ENCODE measurements at places on chromosomes 2 and 18. TPM values are rescaled to one million over a fixed set of nuclear protein-coding genes. Genes with fewer than 3 reads are reported as not detected.

The SP140 gene
- total RNA-seq: 2.2 TPM

- H3K4me3 ChIP-seq: no peak overlapping the region
- no peak for DNase-seq
- no peaks in the 10 kb centered on the region for H3K4me1 ChIP-seq
- no peaks in the 10 kb centered on the region for H3K27me3 ChIP-seq
- no peaks in the 10 kb centered on the region for H3K36me3 ChIP-seq
Observed at GRCh38 chr18:43751203-43751602, 473.9 kb upstream of the SYT4 start.

- H3K27ac ChIP-seq: no peak overlapping the region
- H3K4me3 ChIP-seq: no peak overlapping the region
- H3K36me3 ChIP-seq: no peaks in the 10 kb centered on the region
- H3K4me1 ChIP-seq: no peaks in the 10 kb centered on the region
- no peak for DNase-seq
Observed at GRCh38 chr18:58139459-58140386, 95.7 kb downstream of the NEDD4L start.

The EFR3B gene
- 1.7 TPM for total RNA-seq

The PROC gene
- total RNA-seq: 0.96 TPM

DNA sequence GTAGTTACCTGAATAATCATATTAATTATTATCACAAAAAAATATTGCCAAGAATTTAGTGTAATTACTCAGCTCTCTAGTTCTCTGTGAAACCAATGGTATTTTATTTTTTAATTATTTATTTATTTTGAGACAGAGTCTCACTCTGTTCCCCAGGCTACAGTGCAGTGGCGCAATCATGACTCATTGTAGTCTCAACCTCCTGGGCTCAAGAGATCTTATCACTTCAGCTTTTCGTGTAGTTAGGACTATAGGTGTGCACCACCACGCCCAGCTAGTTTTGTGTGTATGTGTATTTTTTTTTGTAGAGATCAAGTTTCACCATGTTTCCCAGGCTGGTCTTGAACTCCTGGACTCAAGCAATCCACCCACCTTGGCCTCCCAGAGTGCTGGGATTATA, 440.4 kb upstream of the CDH20 start:
- DNase-seq: no peak
- H3K27me3 ChIP-seq: no peaks in the 10 kb centered on the region
- no peak overlapping the region for H3K4me3 ChIP-seq
- H3K4me1 ChIP-seq: no peaks in the 10 kb centered on the region
- no peak overlapping the region for H3K27ac ChIP-seq
- no peaks in the 10 kb centered on the region for H3K36me3 ChIP-seq

DNA sequence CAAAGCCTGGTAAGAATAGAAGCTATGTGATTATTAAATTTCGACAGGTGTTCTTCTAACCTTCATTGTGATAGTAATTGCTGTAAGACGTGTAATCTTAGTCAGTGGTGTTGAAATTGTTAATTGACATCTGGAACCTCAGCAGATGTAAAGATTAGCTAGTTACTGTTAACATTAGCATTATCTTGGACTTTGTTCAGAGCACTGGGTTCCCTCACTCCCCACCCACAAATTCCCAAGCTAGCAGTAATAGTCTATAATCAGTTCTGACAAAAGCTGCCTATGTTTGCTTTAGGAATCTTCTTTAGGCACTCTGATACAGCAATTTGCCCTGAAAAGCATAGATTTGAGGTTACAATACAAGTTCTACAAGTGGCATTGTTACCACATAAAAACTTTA, 233.7 kb downstream of the EN1 start:
- DNase-seq: no peak
- H3K27ac ChIP-seq: no peak overlapping the region
- no peaks in the 10 kb centered on the region for H3K4me1 ChIP-seq

DNA sequence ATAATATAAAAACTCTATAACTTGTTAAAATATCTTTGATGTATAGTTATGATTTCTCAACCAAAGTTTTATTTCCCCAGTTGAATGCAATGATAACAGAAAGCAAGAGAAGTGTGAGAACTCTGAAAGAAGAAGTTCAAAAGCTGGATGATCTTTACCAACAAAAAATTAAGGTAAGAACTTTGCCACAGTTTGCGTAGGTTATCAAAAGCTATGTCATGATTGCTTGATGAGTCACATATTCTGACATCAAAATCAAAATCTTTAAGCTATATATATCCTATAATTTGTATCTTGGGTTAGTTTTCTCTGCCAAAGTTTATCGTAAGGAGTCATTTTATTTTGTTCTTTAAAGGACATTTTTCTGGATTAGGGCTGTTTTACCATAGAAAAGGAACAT, 35.0 kb downstream of the NDC80 start:
- H3K36me3 ChIP-seq: no peaks in the 10 kb centered on the region
- DNase-seq: no peak
- peak overlapping the region; percentile 33 for H3K27ac ChIP-seq
- no peaks in the 10 kb centered on the region for H3K4me1 ChIP-seq

The RTP5 gene
- total RNA-seq: not detected

DNA sequence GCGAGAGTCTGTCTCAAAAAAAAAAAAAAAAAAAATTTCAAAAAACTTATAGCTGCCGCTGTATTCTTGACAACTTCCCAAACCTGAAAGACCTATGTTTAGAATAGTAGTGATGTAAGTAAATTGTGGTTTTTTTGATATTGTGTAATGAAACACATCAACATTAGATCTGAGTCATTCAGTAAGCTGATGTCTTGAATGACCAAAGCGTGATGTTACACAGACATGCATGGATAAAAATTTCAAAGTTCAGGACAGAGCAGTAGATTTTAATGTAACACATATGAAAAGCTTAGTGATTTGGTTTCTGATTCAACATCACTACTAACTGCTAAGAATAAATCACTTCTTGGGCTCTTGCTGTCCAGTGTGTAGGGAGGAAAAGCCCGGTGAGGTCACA, 69.3 kb upstream of the MEX3C start:
- H3K4me1 ChIP-seq: no peaks in the 10 kb centered on the region
- H3K27me3 ChIP-seq: no peaks in the 10 kb centered on the region
- H3K4me3 ChIP-seq: no peak overlapping the region
- DNase-seq: no peak

The LRRTM1 gene
- total RNA-seq: 0.66 TPM

GRCh38 chr2:149885468-149885867, 297.9 kb upstream of the MMADHC start:
- H3K4me1 ChIP-seq: no peaks in the 10 kb centered on the region
- DNase-seq: no peak
- H3K36me3 ChIP-seq: no peaks in the 10 kb centered on the region
- no peak overlapping the region for H3K4me3 ChIP-seq
- H3K27ac ChIP-seq: no peak overlapping the region
- no peaks in the 10 kb centered on the region for H3K27me3 ChIP-seq

The RGPD4 gene
- total RNA-seq: 0.24 TPM

GRCh38 chr2:56179931-56180330, 3.9 kb upstream of the CCDC85A start:
- no peaks in the 10 kb centered on the region for H3K36me3 ChIP-seq
- no peak for DNase-seq
- peaks cover 3% of the 10 kb centered on the region for H3K4me1 ChIP-seq
- H3K4me3 ChIP-seq: no peak overlapping the region
- peaks cover 14% of the 10 kb centered on the region for H3K27me3 ChIP-seq

DNA sequence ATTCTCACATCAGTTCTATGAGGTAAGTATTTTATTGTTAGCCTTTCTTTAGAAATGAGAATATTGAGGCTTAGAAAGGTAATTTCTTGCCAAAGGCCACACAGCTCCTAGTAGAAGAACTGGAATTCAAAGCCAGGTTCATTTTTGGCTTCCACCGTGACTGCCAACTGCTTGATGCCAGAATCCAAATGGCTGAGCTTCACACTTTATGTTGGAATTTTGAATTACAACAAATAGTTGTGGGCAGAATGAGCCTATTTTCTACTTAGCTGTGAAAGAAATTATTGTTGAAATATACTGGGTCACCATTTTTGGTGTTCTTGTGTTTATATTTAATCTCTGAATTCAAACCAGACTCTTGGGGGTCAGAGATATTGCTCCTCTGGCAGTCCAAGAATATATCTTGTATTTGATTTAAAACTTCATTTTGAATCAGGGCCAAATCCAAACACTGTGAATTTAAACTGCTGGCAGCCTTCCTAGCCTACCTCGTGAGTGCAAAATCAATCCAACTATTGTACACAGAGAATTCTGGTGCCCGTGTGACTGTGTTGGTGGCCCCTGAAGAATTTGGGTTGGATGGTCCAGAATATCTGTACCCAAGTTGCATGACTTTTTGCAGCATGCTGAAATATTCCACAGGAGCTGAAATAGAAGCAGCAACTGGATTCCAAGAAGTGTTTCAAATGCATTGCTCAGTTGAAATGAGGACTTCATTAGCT, 35.6 kb upstream of the LPIN1 start:
- DNase-seq: no peak
- no peak overlapping the region for H3K27ac ChIP-seq
- no peaks in the 10 kb centered on the region for H3K36me3 ChIP-seq
- H3K4me3 ChIP-seq: no peak overlapping the region
- no peaks in the 10 kb centered on the region for H3K4me1 ChIP-seq
- H3K27me3 ChIP-seq: no peaks in the 10 kb centered on the region

DNA sequence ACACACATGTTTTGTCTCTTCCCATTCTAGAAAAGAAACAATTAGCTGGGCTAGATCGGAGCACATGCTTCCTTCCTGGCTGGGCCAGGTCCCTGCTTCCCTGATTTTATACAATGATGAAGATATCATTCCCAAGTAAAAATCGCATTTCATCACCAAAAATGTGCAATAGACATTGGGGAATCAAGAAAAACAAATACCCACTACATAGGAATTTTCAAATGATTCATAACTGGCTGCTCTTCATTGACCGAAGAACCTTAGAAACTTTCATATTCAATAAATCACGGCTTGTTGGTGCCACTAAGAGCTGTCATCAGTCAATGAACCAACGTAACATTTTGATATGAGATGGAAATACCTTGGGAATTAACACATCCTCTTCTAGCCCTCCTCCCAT, 373.6 kb upstream of the TRIB2 start:
- H3K4me3 ChIP-seq: no peak overlapping the region
- no peak for DNase-seq
- H3K27ac ChIP-seq: no peak overlapping the region
- H3K4me1 ChIP-seq: no peaks in the 10 kb centered on the region
- H3K36me3 ChIP-seq: no peaks in the 10 kb centered on the region

The ACTG2 gene
- total RNA-seq: 1,198 TPM

DNA sequence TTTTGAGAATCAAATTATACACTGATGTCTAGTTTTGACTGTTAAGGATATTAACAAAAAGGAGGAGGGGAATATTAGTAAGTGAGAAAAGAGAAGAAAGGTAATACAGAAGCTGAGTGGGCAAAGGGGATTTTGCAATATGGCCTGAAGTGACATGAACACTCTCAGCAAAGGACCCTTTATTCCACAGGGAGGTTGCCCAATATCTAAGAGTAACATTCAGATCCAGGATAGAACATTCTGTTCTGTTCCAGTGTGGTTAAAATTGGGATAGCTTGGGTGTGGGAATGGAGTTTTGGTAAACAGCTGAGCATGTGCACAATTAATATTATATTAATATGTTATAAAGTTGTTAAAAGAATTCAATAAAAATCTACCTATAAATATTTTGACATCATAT, 120.1 kb downstream of the ZNF385B start:
- no peaks in the 10 kb centered on the region for H3K36me3 ChIP-seq
- no peak overlapping the region for H3K4me3 ChIP-seq
- no peaks in the 10 kb centered on the region for H3K27me3 ChIP-seq
- DNase-seq: no peak
- no peak overlapping the region for H3K27ac ChIP-seq
- H3K4me1 ChIP-seq: no peaks in the 10 kb centered on the region

The STAMBP gene
- 49.5 TPM for total RNA-seq
